ENCODE measurements at places on chromosomes 3 and 15. TPM values are rescaled to one million over a fixed set of nuclear protein-coding genes. Genes with fewer than 3 reads are reported as not detected.

DNA sequence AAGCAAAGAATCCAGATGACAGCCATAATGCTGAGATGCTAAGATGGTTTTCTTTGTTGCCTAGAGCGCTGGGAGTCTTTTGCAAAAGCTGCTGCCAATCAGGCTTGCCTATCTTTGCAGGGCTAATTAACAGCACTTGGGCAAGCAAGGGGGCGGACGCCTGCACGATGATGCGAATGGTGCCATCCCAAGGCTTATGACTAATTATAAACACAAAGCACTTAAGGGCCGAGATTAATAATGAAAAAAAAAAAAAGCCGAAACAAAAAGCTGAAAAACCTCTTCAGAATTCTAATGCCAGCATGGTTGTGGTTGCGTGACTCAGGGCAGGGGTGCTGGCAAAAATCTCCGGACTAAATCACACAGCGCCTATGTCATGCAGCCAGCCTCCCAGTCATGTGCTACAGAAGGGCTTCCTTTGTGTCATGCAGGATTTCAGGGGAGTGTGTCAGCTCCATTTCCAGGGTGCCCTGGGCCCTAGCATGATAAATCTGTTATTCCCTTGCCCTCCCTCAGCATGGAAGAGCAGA lies 185.0 kb upstream of the ANKRD28 start:
- peak; percentile 85 for ATAC-seq

The MAGEF1 gene
- total RNA-seq: 55.5 TPM

GRCh38 chr3:56788521-56788920 lies 13.2 kb downstream of the ARHGEF3 start:
- ATAC-seq: no peak

- no peak for ATAC-seq
Measured at GRCh38 chr15:55638764-55639163, 50.6 kb upstream of the PYGO1 start.

- ATAC-seq: no peak
Measured at GRCh38 chr15:98401029-98401428, 247.3 kb upstream of the IGF1R start.

The KLHDC8B gene
- total RNA-seq: 16.4 TPM

GRCh38 chr15:64698823-64699222 lies 76.6 kb downstream of the RBPMS2 start:
- ATAC-seq: no peak

DNA sequence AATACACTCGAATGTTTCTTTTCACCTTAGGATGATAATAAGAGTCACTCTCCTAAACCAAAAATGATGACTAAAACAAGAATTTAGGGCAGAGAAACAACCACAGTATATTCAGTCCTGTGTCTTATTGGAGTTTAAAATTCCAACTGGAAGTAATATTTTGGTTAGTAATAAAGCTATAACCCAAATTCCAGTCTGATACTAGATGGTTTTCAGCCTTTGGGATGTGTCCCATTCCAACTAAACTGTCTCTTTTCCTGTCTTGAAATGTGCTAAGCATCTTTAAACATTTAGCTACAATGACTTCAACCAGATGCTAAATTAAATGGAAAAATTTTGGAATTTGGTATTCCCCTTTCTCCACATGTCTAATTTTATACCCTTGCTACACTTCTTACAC lies 510.0 kb downstream of the ROBO1 start:
- ATAC-seq: no peak

The LRRC31 gene
- not detected for total RNA-seq

DNA sequence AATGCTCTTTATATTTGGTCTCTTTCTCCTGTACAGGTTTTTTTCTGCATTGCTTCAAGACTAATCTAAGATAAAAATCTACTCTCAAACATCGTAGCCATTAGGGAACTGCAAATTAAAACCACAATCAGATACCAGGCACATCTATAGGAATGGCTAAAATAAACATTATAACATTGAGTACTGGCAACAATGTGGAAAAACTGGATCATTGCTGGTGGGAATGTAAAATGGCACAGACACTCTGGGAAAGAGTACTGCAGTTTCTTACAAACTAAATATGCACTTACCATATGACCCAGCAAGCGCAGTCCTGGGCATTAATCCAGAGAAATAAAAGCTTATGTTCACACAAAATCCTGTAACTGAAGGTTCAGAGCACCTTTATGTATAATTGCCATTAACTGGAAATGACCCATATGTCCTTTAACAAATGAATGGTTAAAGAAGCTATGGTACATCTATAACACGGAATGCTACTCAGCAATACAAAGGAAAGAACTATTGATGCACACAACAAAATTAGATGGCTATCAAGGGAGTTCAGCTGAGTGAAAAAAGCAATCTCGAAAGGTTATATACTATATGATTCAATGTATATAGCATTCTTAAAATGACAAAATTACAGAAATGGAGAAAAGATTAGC lies 6.3 kb downstream of the ABCC5 start:
- no peak for ATAC-seq

DNA sequence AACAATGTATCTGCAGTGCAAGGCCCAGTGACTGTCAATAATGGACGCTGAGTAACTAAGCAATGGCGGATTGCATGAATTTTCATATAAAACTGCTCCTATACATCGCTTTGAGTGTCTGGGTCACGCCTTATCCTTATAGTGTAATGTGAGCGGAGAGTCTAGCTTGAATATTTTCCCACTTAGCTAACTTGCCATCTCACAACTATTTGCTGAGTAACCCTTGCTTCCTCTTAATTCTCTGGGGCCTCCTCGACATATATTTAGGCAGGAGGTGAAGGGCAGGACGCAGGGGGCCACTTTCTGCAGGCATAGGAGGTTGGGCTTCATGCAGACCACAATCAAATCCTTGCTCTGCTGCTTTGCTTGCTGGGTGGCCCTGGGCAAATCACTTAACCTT lies 24.0 kb downstream of the ST8SIA2 start:
- ATAC-seq: no peak

GRCh38 chr3:172268868-172269267 lies 179.4 kb downstream of the GHSR start:
- ATAC-seq: no peak

- peak; percentile 45 for ATAC-seq
Measured at GRCh38 chr3:120449701-120450599, 842 bp downstream of the FSTL1 start.

DNA sequence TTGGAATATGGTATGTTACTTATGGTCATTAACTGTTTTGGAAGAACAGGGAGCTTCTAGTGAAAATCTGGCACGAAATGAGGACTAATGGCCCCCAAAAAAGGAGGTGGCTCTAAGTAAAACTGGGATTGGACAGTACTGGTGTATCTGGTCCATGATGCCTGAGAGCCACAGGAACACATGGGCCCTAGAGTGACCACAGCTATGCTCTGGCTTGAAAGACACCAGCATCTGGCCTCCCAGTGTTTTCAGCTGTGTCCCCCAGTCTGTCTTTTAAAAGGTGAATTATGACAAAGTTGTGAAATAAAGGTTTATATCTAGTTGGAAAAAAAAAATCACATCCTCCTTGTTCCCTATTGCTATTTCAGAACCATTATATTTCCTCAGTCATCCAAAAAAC lies 64.5 kb downstream of the GSK3B start:
- ATAC-seq: no peak

The FANCD2OS gene
- not detected for total RNA-seq

The PTH1R gene
- 1.1 TPM for total RNA-seq

DNA sequence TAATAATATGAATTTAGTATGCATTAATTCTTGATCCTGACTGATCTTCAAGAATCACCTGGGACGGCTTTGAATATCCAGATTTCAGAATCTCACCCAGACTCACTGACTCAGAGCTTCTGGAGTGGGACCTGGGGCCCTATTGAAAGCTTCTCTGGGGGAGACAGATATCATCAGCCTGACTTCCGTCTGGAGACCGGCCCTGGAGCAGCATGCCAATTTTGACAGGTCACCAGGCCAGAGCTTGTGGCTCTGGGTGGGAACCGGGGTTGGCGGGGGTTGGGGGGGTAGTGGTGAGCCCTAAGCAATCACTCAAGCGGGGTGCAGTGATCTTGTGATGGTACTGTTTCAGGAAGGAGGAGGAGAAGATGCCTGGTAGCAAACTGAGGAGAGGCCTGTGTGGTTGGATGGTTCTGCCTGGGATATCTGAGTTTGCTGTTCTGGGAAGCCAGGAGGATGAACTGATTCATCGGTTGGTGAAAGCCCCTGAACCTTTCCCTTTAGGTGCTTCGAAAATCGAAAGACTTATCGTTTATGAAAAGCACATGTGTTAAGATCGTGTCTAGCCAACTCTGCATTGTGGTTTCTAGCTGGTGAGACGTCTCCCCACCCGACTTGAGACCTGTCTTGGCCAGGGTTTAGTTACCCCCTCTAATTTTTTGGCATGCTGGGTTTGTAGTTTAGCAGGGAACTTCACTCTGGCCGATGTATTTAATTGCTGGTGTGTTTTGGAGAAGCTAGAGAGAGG lies 263.9 kb upstream of the C2CD4B start:
- no peak for ATAC-seq

DNA sequence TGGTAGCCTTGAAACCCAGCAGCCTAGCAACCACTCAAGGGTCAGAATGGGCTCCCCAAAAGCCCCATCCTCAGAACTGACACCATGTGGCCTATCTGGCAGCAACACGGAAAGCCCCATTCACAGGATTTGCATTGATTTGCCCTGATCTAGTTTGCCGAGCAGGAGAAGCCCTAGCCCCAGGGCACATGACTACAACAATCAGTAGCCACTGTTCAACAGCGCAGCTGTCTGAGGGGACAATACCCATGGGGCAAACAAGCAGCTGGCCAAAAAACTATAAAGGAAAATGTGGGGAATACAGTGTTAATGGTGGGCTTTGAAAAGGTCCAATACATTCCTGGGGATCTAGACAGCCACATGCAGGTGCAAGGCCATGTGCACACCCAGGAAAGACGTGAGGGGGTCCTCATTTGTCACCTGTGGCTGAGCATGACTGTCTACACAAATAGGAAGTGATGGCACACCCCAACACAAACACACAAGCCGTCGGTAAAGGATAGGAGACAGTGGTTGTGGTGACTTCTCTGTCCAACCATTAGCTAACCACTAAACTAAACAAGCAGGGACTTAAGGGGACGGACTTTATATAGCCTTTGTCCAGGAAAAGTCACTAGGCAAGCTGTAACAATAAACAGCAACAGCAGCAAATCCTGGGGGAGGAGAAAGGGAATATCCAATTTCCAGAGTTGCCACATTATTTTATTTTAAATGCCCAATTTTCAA lies 113.7 kb downstream of the LRIG1 start:
- ATAC-seq: no peak

- no peak for ATAC-seq
Measured at GRCh38 chr15:52228921-52229320, 37.7 kb upstream of the GNB5 start.

The UBA3 gene
- 82.3 TPM for total RNA-seq

DNA sequence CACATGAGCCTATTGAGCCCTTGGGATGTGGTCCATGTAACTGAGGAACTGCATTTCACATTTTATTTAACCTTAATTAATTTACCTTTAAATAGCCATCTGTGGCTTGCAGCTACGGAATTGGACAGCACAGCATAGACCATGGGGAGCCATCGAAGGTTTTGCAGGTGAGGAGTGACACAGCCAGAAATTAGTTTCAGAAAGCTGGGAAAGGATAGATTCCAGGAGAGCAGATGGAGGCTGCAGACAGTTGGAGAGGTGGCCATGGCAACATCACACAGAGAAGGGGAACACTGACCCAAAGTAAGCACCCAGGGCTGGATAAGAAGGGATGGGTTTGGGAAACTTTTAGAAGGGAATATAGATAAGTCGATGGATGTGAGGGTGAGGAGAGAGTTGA lies 100.1 kb upstream of the SLC6A11 start:
- no peak for ATAC-seq

DNA sequence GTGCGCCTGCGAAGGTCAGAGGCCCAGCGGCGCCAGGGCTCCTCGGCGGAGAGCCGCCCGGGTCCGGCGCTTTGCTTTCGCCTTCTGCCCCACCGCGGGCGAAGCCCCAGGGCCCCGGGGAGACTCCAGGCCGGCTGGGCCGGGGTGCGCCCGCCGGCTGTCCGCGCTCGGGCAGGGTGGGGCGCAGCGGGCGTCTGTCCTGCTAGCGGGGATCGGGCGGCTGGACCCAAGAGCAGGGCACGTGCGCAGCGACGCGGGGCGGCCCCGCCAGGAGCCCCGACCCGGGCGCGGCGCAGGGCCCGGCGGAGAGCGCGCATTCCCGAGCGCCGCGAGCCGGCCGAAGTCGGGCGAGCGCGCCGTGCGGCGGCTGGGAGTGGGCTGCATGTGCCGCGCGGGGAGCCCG lies 569 bp upstream of the ALDH1A3 start:
- ATAC-seq: peak; percentile 56

The TTC21A gene
- total RNA-seq: 8.0 TPM

The LYSMD4 gene
- total RNA-seq: 13.2 TPM

DNA sequence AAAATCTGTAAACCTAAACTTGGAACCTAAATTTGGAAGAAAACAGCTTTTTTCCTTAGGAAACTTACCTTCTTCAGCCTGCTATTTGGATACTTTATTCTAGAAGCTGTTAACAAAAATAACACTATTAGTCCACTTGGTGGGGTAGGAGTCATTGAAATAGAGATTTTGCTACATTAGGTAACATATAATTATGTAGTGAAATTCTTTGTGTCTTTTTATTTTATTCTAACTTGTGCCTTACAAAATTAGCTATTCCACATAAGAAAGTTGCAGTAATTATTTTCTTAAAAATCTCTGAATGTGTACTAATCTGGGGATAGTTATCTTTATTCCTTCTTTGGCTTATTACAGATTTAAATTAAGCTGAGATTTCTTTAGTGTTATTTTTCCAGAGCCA lies 360.4 kb upstream of the ROBO2 start:
- ATAC-seq: no peak

DNA sequence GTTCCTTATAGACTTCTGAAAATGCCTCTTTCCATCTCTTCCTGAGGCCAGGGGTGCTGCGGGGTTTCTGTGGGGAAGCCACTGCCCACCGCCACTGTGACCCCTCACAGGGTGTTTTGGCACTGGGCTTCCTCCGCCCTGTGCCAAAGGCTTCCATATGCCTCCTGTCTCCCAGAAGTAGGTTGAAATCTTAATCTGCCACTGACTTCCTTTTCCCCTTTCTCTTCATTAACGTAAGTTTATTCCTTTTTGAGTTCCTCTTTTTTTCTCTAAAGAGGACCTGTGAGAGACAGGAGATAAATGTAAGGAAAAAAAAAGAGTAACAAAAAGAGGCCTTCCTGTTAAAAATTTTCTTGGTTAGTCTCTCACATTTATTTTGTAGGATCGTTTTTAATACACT lies 220.5 kb downstream of the CTNNB1 start:
- ATAC-seq: no peak

The GMPPB gene
- total RNA-seq: 17.3 TPM

DNA sequence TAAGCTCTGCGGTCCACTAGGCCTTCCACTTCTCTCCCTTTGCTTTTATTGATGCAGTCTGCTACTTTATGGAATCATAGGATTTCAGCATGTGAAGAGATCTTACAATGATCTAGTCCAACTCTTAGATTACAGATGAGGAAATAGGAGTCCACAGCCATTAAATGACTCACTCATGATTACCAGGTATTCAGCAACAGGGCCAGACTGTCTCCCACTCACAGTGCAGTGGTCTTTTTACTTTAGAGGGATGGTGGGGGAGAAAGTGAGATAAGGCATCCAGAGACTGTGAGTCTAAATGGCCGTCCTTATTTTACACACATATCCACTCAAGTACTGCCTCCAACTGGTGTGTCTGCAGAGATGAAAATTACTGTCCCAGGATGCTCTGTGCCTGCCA lies 88.5 kb upstream of the SKOR1 start:
- ATAC-seq: peak; percentile 53
